ENCODE measurements at places on chromosomes 1 and 21.

GRCh38 chr1:97680894-97681293, 239.9 kb downstream of the DPYD start:
- no peak for DNase-seq

- no peak for DNase-seq
Measured at GRCh38 chr1:208631506-208631905, 387.3 kb upstream of the PLXNA2 start.

DNA sequence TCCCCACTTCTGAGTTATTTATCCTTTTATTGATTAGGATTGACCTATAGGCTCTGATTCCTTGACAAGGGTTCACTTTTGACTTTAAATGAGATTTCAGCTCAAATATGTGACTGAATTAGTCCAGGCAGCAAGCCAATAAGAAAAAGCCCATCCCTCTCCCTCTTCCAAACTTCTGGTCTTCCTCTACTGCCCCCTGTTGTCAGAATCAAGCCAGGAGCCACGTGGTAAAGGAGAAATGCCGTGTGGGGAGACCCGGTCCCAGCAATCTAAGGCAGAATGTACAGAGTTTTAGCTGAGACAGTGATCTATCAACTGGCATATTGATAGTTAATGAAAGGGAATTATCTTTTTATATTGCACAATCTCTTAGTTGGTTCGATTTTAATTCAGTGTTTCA, 5.2 kb downstream of the ADAMTS5 start:
- DNase-seq, result no peak

DNA sequence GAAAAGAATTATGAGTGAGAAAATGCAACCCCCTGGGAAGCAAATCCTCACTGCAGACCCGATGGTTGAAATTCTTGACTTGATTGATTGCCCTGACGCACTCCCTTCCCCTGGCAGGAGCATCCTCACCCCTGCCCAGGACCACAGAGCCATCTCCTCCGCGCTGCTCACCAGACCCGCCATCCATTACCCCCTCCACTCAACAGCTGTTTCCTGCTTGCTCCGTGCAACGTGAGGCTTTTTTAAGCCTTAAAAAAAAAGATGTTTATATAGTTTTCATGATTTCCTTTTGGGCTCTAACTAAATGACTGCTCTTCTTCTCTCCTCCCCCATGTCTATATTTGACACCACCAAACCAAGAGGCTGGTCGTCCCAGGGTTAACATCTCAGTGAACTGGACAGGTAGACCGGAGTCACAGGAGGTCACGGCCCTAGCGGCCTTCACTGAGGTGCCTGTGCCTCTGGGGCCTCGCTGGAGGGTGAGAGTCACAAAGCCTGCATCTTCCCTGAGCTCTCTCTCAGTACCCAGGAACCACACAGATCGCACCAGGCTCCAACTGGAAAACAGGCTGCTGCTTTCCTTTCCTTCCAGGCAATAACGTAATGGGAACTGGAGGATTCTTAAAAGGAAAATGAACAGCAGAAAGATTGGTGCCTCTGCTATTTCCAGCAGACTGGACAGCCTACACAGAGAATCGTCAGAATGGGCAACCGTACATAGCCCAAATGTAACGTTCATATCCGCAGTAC, 49.8 kb downstream of the ZBTB18 start:
- no peak for DNase-seq

DNA sequence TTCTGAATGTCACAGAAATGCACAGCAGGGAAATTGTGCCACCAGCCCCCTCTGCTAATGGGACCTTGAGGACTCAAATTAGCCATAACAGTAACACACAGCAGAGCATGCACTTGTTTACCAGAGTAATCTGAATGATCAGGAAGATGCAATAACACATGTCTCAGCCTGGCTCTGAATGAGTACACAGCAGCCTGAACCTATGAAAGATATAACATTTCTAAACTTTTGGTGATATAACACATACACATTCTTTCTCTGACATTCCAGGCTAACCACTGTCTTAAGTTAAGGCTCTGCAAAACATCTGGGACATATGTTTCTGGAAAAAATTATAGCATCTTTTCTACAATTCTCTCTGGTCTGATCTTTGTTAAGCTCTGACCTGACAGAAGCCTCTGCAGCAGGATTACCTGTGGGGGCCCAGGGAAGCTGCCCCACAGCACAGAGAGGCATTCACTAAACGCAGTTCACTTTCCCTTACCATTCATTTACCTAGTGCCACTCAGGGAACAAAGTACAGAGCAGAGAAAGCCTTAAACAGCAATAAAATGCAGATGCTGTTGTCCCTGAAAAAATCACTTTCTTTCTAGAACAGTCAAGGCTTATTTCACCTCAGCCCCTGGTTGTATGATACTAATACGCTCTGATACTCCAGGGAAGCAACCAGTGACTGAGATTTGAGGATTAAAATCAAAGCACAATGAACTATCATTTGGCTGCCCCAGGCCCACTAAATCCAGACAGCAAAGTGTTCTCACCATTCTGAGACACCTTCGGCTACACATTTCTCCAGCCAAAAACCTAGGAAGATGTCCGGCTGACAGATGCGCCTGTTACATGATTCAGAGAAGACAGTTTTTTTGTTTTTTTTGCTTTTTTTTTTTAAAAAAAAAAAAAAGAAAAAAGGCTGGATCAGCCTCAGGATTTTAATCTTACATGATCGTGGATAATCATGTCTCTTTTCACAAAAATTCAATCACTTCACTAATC, 54.0 kb upstream of the CNN3 start:
- DNase-seq, result no peak

DNA sequence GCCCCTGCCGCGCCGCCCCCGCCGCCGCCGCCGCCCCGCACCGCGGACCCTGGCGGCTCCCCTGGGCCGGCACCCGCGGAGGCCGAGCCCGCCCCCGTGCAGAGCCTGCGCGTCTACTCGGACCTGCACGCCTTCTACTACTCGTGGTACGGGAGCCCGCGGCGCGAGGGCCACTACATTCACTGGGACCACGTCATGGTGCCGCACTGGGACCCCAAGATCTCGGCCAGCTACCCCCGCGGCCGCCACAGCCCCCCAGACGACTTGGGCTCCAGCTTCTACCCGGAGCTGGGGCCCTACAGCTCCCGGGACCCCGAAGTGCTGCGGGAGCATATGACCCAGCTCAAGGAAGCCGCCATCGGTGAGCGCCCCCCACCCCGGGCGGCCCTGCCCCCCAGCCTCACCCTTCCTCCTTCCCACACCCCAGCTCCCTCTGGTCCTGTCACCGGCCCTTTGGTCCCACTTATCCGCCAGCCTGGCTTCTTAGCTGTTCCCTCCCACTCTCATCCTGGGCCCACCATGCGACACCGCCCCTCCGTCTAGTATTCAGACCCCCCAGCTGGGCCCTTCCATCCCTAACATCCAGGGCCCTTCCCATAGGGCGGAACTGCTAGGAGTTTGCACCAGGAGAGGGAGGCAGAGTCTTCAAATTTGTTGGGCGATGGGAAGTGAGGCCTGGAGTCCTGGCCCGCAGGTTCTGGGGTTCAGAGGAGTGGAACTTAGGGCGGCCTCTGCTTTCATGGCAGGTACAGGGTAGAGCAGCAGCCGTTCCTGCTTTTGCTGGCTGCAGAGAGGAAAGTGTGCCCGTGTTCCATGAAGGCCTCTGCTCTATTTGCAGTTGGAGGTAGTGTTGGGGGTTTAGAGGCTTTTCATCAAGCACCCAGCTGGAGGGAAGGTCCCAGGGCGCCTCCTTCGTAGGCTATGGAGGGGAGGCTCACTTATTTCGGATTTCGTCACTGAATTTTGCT, 1.0 kb downstream of the MANEAL start:
- no peak for DNase-seq

GRCh38 chr1:33152685-33153432, 29.0 kb downstream of the TRIM62 start:
- DNase-seq, result no peak

GRCh38 chr21:25895565-25896205, 160.9 kb downstream of the GABPA start:
- peak; percentile 6 for DNase-seq

DNA sequence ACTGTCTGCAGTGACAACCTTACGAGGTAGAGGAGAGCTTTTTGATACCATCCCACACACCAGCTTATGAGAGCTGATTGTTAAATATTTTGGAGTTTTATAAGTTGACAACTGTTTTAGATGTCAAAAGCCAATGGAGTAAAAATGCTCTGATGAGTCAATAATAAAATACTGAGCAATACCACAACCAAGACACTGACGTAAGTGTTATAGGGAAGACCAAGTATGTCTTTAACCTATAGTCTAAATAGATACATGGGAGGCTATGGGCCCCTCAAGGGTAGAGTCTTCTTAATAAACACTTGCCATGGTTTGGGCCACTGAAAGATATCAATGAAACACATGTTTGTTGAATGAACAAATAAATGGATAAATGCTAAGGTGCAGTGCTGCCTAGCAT, 49.2 kb downstream of the DUSP10 start:
- DNase-seq, result no peak

DNA sequence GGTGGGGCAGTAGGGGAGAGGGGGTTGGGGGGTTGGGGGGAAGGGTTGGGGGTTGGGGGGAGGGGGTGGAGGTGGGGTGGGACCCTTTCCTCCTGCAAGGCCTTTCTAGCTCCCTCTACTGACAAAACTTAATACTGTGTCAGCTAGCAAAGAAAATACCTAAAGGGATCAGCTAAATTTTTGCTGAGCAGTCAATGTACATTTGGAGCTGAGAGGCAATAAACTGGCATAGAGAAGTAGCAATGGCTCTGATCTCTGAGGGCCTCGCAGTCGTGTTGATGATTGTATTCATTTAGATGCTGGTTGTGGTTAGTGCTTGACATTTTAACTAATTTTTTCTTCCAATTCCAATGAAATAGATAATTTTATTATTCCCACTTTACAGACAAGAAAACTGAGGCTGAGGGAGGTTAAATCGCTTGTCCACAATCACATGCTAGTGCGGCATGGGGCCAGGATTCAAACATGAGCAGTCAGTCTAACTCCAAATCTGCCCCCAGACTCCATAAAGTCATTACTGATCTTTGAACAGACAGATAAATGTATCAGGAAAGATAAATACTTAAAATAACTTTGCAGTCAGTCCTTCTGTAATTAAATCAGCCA, 357.1 kb downstream of the DISC1 start:
- no peak for DNase-seq

DNA sequence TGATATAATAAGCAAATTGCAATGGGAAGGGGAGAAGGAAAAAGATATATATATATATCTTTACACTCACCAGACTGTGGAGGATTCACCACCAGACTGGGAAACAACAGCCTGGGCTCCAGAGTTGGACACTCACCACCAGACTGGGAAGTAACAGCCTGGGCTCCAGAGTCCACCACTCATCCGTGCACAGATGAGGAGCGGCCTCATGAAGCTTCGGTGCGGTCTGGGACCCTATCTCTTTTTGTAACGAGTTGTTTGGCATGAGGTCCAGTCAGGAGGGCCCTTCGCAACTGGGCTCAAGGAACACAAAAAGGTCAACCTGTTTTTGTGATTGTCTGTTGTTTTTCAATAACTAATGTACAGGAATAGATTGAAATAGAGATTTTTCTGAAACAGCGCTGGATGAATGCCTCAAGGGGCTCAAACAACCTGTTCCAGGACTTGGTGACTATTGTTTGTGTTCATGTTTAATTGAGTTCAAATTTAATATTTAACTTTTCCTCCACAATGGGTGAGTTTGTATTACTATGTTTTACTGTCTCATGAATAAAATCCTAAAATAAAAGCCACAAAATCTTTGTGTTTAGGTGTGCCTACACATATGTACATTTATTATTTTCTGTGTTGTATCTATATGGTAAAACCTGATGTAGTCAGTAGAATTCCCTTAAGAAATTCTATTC, 40.1 kb downstream of the S100A10 start:
- no peak for DNase-seq

GRCh38 chr1:187909382-187909781, 1080.6 kb downstream of the PLA2G4A start:
- DNase-seq, result no peak

GRCh38 chr1:28915031-28915895, 894 bp downstream of the EPB41 start:
- DNase-seq, result peak; percentile 55

DNA sequence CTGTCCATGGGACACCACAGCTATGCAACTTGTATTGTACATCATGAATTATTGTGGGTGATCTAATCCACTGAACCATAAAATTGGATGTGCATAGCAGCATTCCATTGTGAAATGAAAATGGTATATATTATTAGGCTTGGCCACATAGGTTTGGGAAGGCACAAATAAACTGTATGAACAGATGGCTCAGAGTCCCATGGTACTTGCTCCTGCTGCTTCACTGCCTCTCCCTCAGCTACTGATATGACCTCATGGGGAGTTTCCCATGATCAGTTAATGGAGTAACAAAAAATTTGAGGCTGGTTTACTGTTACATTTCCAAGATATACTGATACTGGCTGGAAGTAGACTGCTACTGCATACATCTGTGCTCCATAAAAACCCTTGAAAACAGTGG, 152.7 kb upstream of the NEGR1 start:
- no peak for DNase-seq

DNA sequence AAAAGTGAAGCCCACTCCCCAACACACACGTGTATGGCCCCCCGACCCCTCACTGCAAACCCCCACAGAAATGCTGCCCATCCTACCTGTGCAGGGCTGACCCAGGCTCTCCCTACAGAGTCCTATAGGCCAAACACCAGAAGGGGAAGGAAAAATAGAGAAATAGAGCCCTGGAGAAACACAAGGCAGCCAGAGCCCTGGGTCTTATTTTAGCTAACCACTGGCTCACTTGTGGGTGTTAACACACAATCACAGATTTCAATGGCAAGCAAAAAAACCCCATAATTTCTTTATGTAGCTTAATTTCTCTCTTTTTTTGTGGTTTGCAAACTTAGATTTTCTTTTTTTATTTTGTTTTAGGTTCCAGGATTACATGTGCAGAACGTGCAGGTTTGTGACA, 989 bp upstream of the PIGR start:
- no peak for DNase-seq

DNA sequence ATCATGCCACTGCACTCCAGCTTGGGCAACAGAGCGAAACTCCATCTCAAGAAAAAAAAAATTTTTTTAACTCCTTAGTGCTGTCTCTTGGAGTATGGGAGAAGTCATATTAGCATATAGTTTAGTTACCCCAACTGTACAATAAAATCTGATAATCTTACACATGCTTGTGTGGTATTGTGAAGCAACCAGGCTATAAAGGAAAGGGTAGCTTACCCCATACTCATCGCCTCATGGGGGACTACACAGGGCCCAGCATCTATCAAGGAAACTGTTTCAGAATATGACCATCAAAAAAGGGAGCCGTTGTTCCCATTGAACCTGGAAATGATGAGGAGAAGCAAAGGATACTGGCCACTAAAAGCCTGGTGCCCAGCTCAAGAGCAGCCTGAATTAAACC, 3.0 kb upstream of the TRAF3IP3 start:
- DNase-seq, result no peak
